ENCODE measurements at places on chromosomes 4 and X. TPM values are rescaled to one million over a fixed set of nuclear protein-coding genes. Genes with fewer than 3 reads are reported as not detected.

DNA sequence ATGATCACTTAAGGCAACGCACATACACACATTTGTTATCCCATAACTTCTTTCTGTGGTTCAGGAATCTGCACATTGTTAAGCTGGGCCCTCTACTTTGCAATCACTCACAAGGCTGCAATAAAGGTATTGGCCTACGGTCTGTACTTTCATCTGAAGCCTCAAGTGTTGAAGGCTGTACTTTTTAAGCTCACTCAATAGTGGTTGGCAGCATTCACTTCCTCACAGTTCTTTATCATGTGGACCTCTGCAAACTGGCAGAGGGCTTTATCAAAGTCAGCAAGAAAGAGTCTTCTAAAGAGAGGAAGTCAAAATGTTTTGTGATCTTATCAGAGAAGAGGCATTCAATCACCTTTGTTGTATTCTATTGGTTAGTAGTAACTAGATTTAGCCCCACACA is 301.4 kb upstream of the EPHA5 start:
- DNase-seq, result no peak

DNA sequence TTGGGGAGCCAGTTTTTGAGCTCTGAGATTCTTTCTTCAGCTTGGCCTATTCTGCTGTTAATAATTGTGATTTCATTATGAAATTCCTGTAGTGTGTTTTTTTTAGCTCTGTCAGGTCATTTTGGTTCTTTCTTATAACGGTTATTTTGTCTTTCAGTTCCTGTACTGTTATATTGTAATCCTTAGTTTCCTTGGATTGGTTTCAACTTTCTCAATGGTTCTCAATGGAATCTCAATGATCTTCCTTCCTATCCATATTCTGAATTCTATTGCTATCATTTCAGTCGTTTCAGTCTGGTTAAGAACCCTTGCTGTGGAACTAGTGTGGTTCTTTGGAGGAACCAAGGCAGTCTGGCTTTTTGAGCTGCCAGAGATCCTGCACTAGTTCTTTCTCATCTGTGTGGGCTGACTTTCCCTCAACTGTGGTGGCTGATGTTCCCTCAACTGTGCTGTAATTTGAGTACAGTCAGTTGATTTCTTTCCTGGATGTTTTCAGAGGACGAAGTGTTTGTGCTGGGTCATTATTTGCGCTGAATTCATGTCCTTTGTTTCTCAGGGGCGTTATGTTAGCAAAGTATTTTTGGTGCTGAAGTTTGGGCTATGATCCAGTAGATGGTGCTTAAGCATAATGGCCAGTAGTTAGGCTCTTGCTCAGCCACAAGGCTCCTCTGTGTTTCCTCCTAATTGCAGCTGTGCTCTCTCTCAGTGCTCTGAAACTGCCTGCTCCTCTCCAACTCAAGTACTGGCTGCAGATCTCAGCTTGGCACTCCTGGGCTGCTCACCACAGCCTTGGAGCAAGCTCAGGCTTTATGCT is 27.5 kb downstream of the ENPEP start:
- DNase-seq, result no peak

Gene KCTD8
- total RNA-seq, result not detected

GRCh38 chr4:53997898-53998297 is 66.5 kb downstream of the CHIC2 start:
- DNase-seq, result peak; percentile 90

GRCh38 chr4:72971572-72971971 is 97.9 kb downstream of the COX18 start:
- peak; percentile 89 for DNase-seq

GRCh38 chr4:184979461-184980124 is 38.7 kb upstream of the HELT start:
- no peak for DNase-seq

- DNase-seq, result no peak
Measured at GRCh38 chr4:3234171-3235029, 14.6 kb upstream of the MSANTD1 start.

Gene CD38
- 0.52 TPM for total RNA-seq

DNA sequence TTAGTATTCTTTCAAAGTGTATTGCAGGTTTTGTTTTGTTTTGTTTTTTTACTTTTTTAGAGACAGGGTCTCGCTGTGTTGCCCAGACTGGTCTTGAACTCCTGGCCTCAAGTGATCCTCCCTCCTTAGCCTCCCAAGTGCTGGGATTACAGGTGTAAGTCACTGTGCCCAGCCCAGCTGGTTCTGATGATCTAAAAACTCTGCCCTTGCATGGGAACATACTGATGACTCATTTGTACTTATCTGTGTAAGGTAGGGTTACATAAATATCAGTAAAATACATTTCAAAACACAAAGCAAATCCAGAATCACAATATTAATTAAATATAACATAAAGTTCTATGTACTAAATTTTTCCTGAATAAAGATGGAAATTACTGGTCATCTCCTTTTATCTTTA is 7.4 kb upstream of the SLC9B1 start:
- no peak for DNase-seq

Gene NCAPG
- 1.5 TPM for total RNA-seq

GRCh38 chr4:61223385-61223784 is 23.3 kb downstream of the ADGRL3 start:
- DNase-seq, result no peak

DNA sequence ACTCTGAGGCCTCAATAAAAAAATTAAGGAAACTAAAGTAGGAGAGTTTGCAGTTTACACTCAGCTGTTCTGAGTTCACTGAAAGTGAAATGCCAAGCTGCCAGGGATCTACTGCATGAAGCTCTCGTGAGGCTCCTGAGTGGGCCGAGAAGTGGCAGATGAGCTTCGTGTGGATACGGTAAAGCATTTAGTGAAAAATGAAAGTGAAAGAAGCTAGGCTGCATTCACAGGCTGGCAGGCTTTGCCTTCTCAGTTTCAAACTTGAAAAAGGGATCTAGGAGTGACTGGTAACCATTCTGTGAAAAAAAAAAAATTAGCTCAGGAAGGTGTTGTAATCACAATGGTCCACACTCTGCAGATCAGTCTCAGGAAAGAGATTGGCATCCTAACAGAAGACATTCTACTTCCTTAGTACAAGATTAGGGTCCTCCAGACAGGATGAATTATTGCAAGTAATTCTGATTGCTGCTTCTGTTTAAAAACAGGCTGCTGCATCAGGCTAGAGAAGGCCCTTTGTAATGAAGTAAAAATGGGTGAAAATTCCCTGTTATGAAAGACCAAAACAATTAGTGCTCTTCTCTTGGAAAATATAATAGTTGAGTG is 679.9 kb downstream of the RPA4 start:
- peak; percentile 73 for DNase-seq

Data from renal cortical epithelial cell (primary cell).